ENCODE measurements at places on chromosomes 5 and 9.

GRCh38 chr5:102106599-102106998, 189.5 kb downstream of the SLCO4C1 start:
- no peak for DNase-seq

DNA sequence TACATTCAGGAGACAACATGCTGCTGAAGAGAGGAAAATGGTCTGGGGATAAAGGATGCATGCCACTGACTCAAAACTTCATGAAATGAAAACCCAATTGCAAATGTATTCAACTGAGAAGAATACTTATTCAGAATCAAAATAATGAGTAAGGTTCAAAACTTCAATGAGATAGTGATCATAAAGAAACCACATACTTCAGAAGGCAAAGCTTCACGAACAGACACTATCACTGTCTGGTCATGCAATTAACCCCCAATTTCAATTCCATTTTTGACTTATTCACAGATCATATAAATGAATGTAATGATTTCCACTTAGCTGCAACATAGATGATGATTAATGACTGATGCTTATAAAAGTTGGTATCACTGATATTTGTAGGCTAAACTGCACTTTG, 33.0 kb upstream of the CTNNAL1 start:
- no peak for DNase-seq

DNA sequence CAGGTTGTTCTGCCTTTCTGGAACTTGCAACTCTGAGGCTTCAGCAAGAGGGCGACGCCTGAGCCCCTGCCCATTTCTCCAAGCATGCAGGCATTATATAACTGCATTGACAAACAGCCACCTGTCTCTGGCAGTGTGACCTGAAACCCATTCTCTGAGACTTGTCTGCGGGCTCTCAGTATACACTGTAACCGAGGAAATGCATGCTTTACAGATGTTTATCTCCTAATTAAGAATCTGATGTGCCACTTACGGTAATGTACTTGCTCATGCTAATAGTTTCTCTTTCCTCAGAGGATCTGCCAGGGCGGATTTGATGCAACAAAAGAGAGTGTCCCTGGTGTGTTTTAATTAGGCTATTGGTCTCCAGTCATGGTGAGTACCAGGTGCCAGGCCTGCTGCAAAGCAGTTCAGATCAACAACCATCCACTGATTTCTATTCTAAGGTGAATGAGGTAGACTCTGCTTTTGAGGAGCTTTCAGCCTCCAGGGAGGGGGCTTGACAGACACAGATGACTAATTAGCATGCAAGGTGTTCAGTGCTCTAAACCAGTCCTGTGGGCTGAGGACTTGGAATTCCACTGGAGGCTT, 593.7 kb upstream of the KLF4 start:
- peak; percentile 41 for DNase-seq

DNA sequence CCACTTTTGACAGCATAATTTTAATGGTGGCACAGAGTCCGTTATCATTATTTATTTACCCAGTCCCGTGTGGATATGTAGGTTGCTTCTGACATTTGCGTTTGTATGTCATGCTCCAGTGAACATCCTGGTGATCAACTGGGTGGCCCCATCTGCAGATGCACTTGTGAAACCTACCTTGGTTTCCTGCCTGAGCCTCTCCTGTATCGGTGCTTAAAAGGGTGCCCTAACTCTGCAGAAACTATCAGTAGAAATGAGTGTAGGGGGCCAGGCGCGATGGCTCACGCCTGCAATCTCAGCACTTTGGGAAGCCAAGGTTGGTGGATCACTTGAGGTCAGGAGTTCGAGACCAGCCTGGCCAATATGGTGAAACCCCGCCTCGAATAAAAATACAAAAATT, 92.1 kb upstream of the IER5L start:
- DNase-seq: no peak

GRCh38 chr9:4962085-4962484, 23.0 kb upstream of the JAK2 start:
- DNase-seq: no peak

GRCh38 chr5:127320032-127320965, 29.7 kb downstream of the MEGF10 start:
- no peak for DNase-seq

DNA sequence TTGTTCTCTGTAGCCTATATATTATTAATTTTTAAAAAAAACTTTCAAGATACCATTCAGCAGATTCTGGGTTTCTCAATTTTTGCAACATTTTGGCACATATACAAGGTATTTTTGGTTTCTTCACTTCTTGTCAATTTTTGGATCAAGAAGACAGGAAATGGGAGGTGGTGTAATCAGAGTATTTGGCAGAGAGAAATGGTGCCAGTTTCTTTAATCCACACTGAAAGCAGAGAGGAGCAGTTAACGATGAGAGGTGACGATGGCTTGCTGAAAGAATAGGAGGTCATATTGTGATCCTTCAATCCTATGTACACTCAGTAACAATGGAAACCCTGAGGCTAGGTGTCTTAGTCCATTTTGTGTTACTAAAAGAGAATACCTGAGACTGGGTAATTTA, 16.4 kb downstream of the NNT start:
- DNase-seq: no peak

DNA sequence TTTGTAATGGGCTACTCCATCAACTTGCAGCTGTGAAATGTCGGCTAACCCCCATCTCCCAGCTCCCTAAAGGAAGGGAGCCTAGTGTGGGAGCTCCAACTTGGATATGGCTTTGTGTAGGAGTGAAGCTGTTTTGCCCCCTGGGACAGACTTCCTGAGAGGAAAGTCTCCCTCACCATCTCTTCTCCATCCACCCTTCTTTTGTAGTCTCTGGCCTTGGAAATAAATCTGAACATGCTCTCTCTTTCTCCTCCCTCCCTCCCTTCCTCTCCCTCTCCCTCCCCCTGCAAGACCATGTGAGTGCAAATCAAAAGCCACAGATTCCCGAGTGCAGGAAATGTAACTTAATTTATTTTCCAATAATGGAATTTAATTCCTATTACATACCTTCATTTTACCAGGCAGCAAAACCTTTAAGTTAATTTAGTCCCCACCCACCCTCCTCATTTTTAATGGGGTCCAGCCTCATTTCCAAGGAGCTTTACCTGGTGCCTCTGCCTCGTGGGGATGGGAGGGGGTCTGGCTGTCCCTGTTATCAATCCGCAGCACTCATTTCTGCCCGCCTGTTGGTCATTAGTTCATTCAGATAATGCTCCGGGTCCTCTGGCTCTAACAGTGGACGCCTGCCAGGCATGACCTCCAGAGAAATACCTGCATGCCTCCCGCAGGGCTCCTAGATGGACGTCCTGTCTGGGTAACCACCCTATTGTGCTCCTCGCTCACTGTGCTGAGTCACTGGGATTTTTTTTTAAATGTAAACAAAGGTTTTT, 122.9 kb upstream of the TAF11L2 start:
- no peak for DNase-seq

DNA sequence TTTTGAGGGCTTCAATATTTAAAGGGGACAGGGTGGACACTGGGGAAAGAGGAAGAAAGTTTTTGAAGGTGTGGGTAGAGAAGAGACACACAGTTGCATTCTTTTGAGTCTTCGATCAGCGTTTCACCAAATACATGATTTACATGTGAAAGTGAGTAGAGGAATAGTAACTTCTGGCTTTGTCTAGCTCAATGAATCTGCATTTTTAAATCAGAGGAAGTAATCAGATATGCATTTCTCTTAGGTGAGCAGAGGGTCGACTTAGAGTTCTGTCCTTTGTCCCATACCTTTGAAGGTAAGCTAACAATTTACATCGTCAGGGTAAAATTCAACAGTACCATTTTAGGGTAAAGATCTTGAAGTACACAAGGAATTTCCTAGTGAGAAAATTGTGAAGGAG, 406.4 kb upstream of the ZNF462 start:
- no peak for DNase-seq

DNA sequence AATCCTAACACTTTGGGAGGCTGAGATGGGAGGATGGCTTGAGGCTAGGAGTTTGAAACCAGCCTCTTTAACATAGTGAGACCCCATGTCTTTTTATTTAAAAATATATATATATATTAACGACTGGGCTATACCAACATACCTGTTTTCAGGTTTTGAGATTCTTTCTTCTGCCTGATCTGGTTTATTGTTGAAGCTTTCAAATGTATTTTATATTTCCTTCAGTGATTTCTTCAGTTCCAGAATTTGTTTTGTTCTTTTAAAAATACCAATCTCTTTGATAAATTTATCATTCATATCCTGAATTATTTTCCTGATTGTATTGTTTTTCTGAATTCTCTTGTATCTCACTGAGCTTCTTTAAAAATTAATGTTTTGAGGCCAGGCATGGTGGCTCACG, 31.2 kb downstream of the OGN start:
- no peak for DNase-seq

GRCh38 chr5:170312666-170313065, 15.1 kb upstream of the LCP2 start:
- no peak for DNase-seq

DNA sequence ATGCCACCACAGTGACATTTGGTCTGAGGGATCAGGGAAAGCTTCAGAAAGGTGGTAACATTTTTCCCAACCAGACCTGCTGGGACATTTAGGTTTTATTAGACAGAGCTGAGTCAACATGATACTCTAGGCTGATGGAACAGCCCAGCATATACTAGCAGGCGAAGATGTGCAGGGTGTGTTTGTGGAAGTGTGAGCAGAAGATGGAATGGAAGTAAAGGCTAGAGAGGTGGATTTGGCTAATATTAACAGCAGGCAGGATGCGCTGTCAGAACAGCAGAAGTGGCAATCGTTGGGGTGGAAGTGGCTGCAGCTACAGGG, 340.6 kb downstream of the ASTN2 start:
- DNase-seq: no peak

- DNase-seq: no peak
These were observed 47.7 kb upstream of the GLRX start for GRCh38 chr5:95870105-95870672.

DNA sequence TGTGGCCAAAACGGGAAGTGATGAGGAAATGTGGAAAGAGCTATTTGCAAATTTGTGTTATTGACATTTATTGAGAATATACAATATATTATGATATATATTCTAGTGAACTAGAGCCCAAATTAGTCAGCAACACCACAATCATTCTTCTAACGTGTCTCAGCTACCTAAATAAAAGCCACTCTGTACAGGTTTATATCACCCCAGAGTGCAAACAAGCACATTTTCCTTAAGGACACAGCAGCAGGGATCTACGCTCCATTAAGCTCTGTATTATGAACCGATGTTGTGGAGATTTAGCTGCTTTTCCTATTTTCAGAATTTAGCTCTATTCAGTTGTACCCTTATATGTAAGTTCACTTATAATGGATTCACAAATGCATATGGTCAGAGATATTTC, 77.9 kb downstream of the CDH18 start:
- DNase-seq: no peak

DNA sequence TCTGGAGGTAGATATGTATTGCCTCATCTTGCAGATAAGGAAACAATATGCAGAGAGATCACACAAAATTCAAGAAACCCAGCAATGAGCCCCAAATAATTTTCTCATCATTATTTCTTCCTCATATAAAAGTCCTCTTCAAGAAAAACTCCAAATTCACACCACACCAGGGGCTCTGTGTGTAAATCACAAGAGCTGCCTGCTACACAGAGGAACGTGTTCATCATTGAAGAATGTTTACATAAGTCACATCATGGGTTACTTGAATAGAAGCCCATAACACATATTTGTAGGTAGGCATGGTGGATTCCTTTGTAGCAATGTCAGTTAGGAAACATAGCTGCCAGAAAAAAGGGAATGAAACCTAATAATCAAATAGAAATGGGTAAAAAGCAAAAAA, 308.1 kb upstream of the TLE4 start:
- no peak for DNase-seq

- DNase-seq: no peak
These were observed 848.0 kb upstream of the ACO1 start for GRCh38 chr9:31536471-31536870.

- peak; percentile 37 for DNase-seq
These were observed 1495.6 kb upstream of the CDH6 start for GRCh38 chr5:29697785-29698414.

- DNase-seq: no peak
These were observed 45.1 kb downstream of the ERGIC1 start for GRCh38 chr5:172878933-172879752.

DNA sequence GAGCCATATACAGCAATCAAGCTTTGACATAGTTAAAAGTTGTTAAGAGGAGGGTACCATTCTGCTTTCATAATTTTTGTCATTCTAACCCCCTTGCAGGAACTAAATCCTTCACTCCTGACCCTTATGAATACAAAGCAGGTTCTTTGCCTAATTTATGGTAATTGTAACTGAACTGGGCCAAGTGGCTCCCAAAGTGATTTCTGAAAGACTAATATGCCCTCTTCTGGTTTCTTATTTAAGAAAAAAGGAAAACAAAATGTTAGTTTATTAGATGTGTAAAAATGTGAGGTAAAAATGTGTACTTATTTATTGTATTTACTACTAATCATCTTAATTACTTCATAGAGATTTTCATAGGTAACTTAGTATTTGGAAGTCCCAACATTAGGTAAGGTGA, 268.5 kb downstream of the BNC2 start:
- no peak for DNase-seq

DNA sequence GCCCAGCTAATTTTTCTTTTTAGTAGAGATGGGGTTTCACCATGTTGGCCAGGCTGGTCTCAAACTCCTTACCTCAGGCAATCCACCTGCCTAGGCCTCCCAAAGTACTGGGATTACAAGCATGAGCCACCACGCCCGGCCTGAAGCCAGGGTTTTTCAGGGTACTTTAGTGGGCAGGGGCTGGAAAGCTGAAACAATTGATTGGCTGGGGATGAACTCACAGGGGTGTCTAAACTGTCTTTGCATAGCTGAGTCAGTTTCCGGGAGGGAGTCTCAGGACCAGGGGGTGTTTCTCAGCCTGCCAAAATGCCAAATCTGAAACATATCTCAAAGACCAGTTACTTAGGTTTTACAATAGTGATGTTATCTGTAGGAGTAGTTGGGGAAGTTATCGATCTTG, 46.1 kb downstream of the PRUNE2 start:
- no peak for DNase-seq

- no peak for DNase-seq
These were observed 51.6 kb downstream of the MED10 start for GRCh38 chr5:6326776-6327175.

- DNase-seq: no peak
These were observed 10.5 kb downstream of the RAD23B start for GRCh38 chr9:107293543-107294085.

- no peak for DNase-seq
These were observed 9.7 kb downstream of the SPINK1 start for GRCh38 chr5:147821766-147822165.

DNA sequence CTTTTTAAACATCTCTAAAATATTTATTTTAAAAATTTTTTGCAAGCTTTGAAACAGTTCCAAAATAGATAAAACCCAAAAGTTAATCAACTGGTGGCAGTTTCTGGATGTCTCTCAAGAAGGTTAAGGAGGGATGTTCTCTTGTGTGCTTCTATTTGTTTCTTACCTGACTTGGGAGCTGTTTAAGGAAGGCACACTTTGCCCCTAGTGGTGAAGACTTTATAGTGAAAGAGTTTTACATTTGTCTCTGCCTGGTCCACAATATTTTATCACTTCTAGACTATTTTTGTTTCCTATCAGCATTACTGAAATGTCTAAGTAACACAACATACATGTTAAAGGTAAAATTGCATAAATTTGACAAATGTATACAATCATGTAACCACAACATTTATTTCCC, 552.8 kb downstream of the SEMA5A start:
- no peak for DNase-seq

All from NCI-H345 (cell line).